ENCODE measurements at places on chromosomes 7 and 10.

DNA sequence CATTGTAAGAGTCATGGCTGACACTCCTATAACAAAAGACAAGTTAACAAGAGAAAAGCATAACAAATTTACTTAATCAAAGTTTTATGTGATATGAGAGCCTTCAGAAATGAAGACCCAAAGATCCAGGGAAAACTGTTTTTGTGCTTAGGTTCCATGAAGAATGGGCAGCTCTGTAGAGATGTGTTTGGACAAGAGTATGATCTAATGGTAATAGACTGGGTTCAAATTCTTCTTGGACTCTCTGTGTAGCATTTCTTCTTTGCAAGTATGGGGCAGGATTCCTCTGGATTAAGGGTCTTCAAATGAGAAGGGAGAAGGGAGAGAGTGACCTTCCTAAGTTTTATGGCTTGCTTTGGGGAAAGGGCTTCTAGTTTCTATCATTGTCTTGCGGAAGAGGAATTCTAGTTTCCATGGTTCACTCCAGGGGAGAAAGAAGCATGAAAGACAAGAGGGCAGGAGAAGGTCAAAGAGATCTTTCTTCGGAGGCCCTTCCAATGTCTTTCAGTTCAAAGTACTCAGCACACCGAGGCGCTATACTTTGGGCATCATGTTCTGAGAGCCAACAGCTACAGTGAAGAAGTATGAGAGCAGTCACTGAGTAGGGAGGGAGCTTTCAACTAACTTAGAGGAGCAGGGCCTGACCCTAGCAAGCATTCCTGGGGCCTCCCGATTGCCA is 15.4 kb downstream of the IFIT3 start:
- DNase-seq = no peak

DNA sequence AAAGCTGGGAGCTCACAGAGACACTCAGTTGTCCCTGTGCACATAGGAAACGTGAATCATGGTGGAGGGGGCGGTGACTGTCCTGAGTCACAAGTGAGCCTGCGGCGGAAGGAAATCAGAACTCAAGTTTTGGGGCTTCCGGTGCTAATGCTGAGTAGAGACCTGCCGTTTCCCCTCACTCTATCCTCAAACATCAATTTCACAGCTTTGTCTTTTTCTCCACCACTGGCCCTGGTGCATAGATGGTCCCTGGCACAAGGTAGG is 21.9 kb downstream of the ADCYAP1R1 start:
- no peak for DNase-seq

DNA sequence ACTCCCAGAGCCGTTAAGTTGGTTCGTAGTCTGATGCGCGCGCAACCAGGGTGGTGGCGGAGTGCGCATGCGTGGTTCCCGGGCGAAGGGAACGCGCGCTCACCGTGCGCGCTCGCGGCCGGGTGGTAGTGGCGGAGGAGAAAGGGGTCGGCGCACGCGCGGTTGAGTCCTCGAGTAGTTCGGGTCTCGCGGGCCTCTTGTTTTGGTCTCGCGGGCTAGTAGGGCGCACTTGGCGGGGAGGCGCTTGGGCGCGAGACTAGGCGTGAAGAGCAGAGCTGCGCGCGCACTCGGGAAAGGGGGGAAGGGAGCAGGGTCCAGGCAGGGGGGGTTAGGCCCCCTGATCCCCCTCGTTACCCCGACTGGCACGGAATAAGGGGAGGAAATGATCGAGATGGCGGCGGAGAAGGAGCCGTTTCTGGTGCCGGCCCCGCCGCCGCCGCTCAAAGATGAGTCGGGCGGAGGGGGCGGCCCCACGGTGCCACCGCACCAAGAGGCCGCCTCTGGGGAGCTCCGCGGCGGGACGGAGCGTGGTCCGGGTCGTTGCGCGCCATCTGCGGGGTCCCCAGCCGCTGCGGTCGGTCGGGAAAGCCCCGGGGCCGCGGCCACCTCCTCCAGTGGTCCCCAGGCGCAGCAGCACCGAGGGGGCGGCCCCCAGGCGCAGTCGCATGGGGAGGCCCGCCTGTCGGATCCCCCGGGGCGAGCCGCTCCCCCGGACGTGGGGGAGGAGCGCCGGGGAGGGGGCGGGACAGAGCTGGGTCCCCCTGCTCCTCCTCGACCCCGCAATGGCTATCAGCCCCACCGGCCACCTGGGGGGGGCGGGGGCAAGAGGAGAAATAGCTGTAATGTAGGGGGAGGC is at the start of gene MEPCE:
Gene MEPCE, plus strand, starts transcription at position 195 of the 856 bp plus-strand sequence. Its CDS starts 188 bp downstream, at position 383.
- DNase-seq = peak; percentile 90

DNA sequence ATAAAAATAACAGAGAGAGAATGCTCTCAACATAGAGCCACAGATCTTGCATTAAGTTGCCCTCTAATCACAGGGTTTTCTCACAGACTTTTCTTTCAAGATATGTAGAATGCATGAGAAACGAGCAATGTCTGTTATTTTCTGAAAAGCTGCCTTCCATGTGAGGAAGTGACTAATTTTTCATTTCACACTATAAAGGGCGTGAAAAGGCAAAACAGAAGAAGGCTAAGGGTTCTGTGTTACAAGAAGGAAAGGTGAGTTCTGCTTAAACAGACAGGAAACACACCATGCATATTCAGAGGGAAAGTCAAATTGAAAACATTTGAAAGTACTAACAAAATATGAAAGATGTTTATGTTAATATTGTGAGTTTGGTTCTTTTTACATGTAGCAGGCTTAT is 189.2 kb downstream of the SEMA3D start:
- DNase-seq = no peak

DNA sequence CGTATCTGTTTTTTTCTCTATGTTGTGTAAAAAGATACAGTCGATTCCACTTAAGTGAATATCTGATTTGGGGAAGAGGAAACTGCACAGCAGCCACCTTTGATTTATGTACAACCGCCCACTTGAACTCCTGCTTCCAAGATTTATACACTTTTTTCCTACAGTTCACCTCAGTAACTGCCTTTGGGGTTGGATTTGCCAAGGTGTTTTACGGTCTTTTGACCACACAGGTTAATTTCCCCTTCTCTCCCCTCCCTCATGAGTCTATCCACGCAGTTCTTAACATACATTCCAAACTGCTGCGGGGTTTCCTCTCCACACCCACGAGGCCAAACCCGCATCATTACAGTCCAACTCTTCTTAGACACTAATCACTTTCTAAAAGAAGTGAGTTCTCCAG is 277.0 kb downstream of the USP6NL start:
- no peak for DNase-seq

GRCh38 chr10:30877111-30877510 is 154.6 kb downstream of the ZNF438 start:
- DNase-seq = no peak

All from stimulated activated CD4-positive, alpha-beta T cell treated with anti-CD3 and anti-CD28 coated beads, TNF-alpha, amount 100 ng/mL, for 24 hours (primary cell).